Activated CD4-positive, alpha-beta memory T cell treated with anti-CD3 and anti-CD28 coated beads, Interleukin-2, amount 10 ng/mL, durations not matched to agents 7 days and 5 days (primary cell): ENCODE measurements at places on chromosomes 5 and 9. TPM values are rescaled to one million over a fixed set of nuclear protein-coding genes. Genes with fewer than 3 reads are reported as not detected.

- no peak overlapping the region for H3K27ac ChIP-seq
- H3K27me3 ChIP-seq: peaks cover 11% of the 10 kb centered on the region
- no peaks in the 10 kb centered on the region for H3K36me3 ChIP-seq
Observed at GRCh38 chr5:39505363-39505762, 80.6 kb upstream of the DAB2 start.

DNA sequence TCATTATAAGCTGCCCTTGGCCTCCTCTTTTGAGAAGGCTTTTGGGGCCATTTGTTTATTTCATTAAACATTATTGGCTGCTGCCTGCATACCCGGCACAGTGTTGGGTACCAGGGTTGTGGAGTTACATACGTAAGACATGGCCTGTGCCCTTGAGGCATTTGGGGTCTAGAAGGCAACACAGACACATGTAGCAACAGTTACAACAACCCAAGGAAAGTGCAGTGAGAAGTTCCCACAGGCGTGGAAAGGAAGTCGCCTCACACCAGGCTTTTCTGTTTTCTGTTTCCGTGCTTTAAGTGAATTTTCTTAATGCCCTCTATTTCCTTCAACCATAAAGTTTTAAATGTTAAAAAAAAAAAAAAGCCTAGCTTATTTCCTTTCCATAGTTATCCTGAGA, 47.4 kb downstream of the GALNT10 start:
- peaks cover 32% of the 10 kb centered on the region for H3K4me1 ChIP-seq
- H3K27me3 ChIP-seq: no peaks in the 10 kb centered on the region
- no peaks in the 10 kb centered on the region for H3K36me3 ChIP-seq
- H3K4me3 ChIP-seq: no peak overlapping the region
- H3K27ac ChIP-seq: no peak overlapping the region

DNA sequence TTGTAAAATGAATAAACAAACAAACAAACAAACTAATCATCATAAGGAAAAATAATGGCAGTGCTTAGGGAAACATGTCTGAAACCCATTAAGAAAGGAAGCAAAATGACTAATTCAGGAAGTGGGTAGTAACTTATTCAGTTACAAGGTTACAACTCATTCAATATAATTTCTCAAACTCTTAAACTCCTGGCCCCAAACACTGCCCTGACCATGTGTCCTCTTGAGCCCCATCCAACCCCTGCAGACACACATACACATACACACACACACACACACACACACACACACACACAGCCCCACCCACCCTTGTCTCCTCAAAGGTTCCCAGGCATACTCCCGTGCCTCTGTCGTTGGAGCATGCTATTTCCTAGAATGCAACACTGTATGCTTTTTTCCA, 193.9 kb downstream of the SEC61B start:
- no peak overlapping the region for H3K27ac ChIP-seq
- H3K36me3 ChIP-seq: no peaks in the 10 kb centered on the region
- peaks cover 17% of the 10 kb centered on the region for H3K27me3 ChIP-seq
- H3K4me1 ChIP-seq: peaks cover 9% of the 10 kb centered on the region

- H3K27ac ChIP-seq: no peak overlapping the region
- peaks cover 2% of the 10 kb centered on the region for H3K27me3 ChIP-seq
- H3K4me3 ChIP-seq: no peak overlapping the region
- H3K4me1 ChIP-seq: no peaks in the 10 kb centered on the region
- H3K36me3 ChIP-seq: no peaks in the 10 kb centered on the region
Observed at GRCh38 chr5:160956051-160956450, 104.0 kb upstream of the ATP10B start.

The XRCC4 gene
- total RNA-seq: 10.5 TPM
